ENCODE measurements at places on chromosomes 16 and 17. TPM values are rescaled to one million over a fixed set of nuclear protein-coding genes. Genes with fewer than 3 reads are reported as not detected.

DNA sequence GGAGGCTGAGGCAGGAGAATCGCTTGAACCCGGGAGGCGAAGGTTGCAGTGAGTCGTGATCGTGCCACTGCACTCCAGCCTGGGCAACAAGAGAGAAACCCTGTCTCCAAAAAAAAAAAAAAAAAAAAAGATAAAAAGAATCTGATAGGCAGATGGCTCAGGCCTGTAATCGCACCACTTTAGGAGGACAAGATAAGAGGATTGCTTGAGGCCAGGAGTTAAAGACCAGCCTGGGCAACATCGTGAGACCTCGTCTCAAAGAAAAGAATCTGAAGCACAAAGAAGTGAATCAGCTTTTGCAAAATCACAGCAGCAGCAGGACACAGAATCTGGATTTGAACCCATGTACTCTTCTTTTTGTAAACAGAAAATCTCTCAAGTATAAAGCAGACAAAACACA is 7.6 kb downstream of the NOB1 start:
- H3K4me1 ChIP-seq: peaks cover 8% of the 10 kb centered on the region
- H3K27ac ChIP-seq: no peak overlapping the region
- DNase-seq: no peak
- H3K4me3 ChIP-seq: no peak overlapping the region

- no peaks in the 10 kb centered on the region for H3K36me3 ChIP-seq
- no peak overlapping the region for H3K4me3 ChIP-seq
- H3K27ac ChIP-seq: no peak overlapping the region
- no peaks in the 10 kb centered on the region for H3K4me1 ChIP-seq
- no peak for DNase-seq
- H3K27me3 ChIP-seq: peaks cover 31% of the 10 kb centered on the region
Measured at GRCh38 chr16:77937473-77938149, 84.7 kb upstream of the CLEC3A start.

DNA sequence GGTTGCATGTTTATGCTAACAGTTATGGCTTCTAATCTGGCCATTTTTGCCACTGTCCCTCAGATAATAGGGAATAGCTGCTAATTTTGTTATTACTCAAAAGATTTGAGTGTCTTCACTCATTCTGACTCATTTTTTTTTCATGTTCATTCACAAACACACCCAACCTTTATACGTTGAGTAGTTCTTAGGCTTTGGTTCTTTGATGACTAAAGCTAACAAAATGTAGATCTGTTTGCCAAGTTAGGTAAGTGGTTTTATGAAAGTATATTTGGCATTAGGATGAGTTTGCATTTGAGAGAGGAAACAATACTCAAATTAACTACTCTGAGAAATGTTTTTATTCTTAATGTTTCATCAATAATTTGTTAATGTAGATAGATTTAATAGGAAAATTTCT is 3.6 kb downstream of the MAP2K4 start:
- H3K36me3 ChIP-seq: peaks cover 3% of the 10 kb centered on the region
- no peak overlapping the region for H3K4me3 ChIP-seq
- peaks cover 55% of the 10 kb centered on the region for H3K4me1 ChIP-seq
- no peaks in the 10 kb centered on the region for H3K27me3 ChIP-seq
- DNase-seq: peak; percentile 77

DNA sequence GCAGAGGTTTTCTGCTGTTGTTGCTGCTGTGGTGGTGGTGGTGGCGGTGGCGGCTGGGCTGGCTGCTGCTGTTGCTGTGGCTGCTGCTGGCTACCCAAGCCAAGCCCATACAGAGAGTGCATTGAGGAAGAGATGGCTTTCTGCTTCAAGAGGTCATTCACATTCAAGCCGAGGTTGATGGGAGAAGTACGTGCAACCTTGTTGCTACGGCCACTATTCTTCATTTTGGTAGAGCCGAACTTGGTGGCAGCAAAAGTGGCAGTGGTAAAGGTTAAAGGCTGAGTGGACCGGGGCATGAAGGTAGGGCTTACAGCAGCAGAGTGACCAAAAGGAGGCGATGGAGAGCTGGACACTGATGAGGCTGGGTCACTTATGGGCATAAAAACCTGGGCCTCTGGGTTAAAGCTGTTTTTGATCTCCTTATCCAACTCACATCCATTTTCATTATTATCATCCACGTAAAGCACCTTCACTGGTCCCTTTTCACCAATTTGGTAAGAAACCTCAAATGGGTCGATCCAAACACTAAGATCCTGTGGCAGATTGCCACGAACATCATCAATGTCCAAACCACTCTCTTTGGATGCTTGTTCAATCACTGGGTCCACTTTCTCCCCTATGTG is 2.8 kb downstream of the TOB1 start:
- peak overlapping the region; percentile 98 for H3K4me3 ChIP-seq
- peak overlapping the region; percentile 10 for H3K27ac ChIP-seq
- peaks cover 40% of the 10 kb centered on the region for H3K4me1 ChIP-seq
- H3K27me3 ChIP-seq: no peaks in the 10 kb centered on the region
- peak; percentile 66 for DNase-seq

GRCh38 chr17:34154961-34155730 is 99.9 kb upstream of the CCL2 start:
- peaks cover 1% of the 10 kb centered on the region for H3K27me3 ChIP-seq
- H3K4me3 ChIP-seq: no peak overlapping the region
- no peak for DNase-seq
- H3K4me1 ChIP-seq: no peaks in the 10 kb centered on the region
- H3K36me3 ChIP-seq: no peaks in the 10 kb centered on the region
- H3K27ac ChIP-seq: no peak overlapping the region

- no peak overlapping the region for H3K4me3 ChIP-seq
- no peaks in the 10 kb centered on the region for H3K27me3 ChIP-seq
- H3K27ac ChIP-seq: no peak overlapping the region
- DNase-seq: no peak
- no peaks in the 10 kb centered on the region for H3K4me1 ChIP-seq
Measured at GRCh38 chr16:81367821-81368220, 53.1 kb downstream of the GAN start.

GSG1L gene
- total RNA-seq: not detected

DPEP1 gene
- total RNA-seq: 37.6 TPM

ACSM2A gene
- total RNA-seq: 16.3 TPM

Measured in HepG2 (cell line).